ENCODE measurements at places on chromosomes 1 and 21. TPM values are rescaled to one million over a fixed set of nuclear protein-coding genes. Genes with fewer than 3 reads are reported as not detected.
A peak's percentile ranks its signal among the peaks of the same experiment; 100 is the strongest.

DNA sequence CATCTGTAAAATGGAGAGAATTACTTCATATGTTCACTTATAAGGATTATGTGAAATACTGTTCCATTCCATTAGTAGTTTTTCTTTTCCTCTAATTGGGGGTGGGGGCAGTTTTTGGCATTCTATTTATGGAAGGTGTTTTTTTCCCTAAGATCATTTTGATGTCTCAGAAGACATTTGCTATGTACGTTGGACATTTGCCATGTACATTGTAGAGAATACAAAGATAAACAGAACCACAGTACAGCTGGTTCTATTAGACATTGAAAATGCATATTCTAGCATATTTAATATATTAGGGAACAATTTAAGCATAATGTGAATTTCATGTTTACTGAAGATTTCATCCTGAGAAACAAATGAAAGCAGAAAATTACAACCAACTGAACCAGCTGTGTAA lies 98.5 kb downstream of the PTBP2 start:
- peaks cover 2% of the 10 kb centered on the region for H3K36me3 ChIP-seq
- H3K27me3 ChIP-seq = no peaks in the 10 kb centered on the region
- DNase-seq = no peak
- no peak overlapping the region for H3K4me3 ChIP-seq
- H3K27ac ChIP-seq = no peak overlapping the region

- no peak overlapping the region for H3K4me3 ChIP-seq
- no peaks in the 10 kb centered on the region for H3K4me1 ChIP-seq
- no peaks in the 10 kb centered on the region for H3K27me3 ChIP-seq
- no peaks in the 10 kb centered on the region for H3K36me3 ChIP-seq
- no peak for DNase-seq
Measured at GRCh38 chr1:40903106-40903505, 40.9 kb upstream of the CITED4 start.

- no peaks in the 10 kb centered on the region for H3K36me3 ChIP-seq
- no peak for DNase-seq
- H3K27me3 ChIP-seq = no peaks in the 10 kb centered on the region
- no peaks in the 10 kb centered on the region for H3K4me1 ChIP-seq
Measured at GRCh38 chr1:10709165-10709564, 87.3 kb downstream of the CASZ1 start.

- DNase-seq = no peak
- H3K36me3 ChIP-seq = peaks cover 8% of the 10 kb centered on the region
- no peak overlapping the region for H3K27ac ChIP-seq
Measured at GRCh38 chr1:2566101-2567045, 10.2 kb downstream of the TNFRSF14 start.

DNA sequence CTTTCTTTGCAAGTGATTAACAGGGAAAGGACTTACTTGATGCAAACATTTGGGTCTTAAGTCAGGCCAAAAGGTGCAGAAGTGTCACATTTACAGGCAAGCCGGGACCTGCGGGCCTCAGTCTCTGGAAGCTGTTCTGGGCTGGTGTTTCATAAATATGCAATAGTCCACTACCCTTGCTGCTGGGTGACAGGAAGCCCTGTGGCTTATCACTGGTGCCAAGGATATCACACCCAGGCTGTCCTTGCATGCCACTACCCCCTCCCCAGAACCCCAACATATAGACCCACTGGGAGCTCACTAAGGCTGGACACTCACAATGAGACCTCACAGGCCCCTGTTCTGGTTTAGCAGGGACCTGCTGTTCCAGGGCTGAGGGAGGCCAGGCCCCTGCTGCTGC lies 3.4 kb upstream of the LEFTY2 start:
- H3K4me1 ChIP-seq = no peaks in the 10 kb centered on the region
- DNase-seq = no peak
- H3K27ac ChIP-seq = no peak overlapping the region
- no peak overlapping the region for H3K4me3 ChIP-seq
- no peaks in the 10 kb centered on the region for H3K36me3 ChIP-seq
- H3K27me3 ChIP-seq = no peaks in the 10 kb centered on the region

- peaks cover 3% of the 10 kb centered on the region for H3K36me3 ChIP-seq
- DNase-seq = no peak
Measured at GRCh38 chr1:219988387-219988786, 57.9 kb downstream of the EPRS1 start.

DNA sequence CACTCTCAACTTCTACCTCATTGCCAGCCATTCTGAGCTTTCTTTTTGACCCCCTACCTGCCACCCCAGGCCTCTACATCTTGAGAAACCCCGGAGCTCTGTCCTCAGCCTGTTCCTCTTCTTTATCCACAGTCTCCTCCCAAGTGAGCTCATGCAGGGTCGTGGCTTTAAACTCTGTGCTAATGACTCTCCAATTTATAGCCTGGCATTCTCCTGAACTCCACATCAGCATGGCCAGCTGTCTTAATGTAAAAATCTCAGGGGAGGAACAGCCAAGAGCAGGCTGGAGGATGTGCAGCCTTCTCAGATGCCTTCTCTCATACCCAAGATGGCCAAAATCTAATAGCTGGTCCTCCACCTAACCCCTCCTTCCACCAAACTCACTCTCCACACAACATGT lies 84.2 kb downstream of the CCDC185 start:
- no peak overlapping the region for H3K27ac ChIP-seq
- H3K27me3 ChIP-seq = peaks cover 3% of the 10 kb centered on the region
- no peak overlapping the region for H3K4me3 ChIP-seq
- H3K36me3 ChIP-seq = no peaks in the 10 kb centered on the region
- DNase-seq = no peak

DNA sequence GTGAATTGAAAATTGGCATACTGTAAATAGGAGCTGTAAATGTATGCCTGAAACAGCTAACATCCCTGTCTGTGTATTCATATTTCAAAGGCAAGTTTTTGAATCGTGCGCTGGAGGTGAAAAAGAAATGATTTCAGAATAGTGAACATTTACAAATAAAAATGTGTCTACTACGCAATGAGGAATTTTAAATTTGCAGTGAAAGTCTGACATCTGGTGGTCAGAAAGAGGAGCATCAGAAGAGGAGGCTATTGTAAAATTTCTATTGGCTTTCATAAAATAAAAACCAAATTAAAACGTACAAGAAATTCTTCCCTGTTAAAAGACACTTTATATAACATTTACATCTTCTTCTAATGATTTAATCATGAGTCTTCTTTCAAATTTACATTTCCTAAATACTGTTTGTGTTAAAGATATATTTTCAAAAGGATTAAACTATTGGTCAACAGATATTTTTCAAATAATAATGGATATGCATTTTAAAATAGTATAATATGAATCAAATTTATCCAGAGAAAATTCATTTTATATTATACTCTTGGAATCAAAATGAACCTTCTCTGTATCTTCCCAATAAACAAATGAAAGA lies 113.7 kb upstream of the RRP15 start:
- H3K27me3 ChIP-seq = peaks cover 2% of the 10 kb centered on the region
- H3K27ac ChIP-seq = no peak overlapping the region
- DNase-seq = no peak
- H3K36me3 ChIP-seq = no peaks in the 10 kb centered on the region
- H3K4me3 ChIP-seq = no peak overlapping the region

GRCh38 chr1:46173361-46173856 lies 1.5 kb upstream of the TSPAN1 start:
- no peak overlapping the region for H3K4me3 ChIP-seq
- no peak overlapping the region for H3K27ac ChIP-seq
- no peaks in the 10 kb centered on the region for H3K36me3 ChIP-seq
- peaks cover 2% of the 10 kb centered on the region for H3K4me1 ChIP-seq
- DNase-seq = no peak
- H3K27me3 ChIP-seq = no peaks in the 10 kb centered on the region

DNA sequence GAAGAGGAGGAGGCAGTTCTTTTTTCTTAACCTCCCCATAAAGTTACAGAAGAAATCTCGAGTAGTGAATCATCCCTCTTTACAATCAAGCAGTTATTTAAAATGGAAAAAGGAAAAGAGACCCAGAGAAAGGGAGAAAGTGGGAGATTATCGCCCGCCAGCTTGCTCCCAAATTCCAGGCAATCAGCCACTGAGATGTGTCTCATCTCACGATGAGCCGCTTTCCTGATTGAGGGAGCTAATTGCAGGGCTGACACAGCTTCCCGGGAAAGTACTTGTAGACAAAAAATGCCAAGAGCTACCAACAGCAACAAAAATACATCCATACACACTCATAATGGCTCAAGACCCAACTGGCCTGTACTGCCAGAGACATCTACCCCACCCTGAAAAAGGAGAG lies 191.6 kb upstream of the ZC3H12A start:
- H3K27me3 ChIP-seq = no peaks in the 10 kb centered on the region
- H3K36me3 ChIP-seq = no peaks in the 10 kb centered on the region
- DNase-seq = no peak
- no peak overlapping the region for H3K27ac ChIP-seq
- H3K4me1 ChIP-seq = no peaks in the 10 kb centered on the region

DNA sequence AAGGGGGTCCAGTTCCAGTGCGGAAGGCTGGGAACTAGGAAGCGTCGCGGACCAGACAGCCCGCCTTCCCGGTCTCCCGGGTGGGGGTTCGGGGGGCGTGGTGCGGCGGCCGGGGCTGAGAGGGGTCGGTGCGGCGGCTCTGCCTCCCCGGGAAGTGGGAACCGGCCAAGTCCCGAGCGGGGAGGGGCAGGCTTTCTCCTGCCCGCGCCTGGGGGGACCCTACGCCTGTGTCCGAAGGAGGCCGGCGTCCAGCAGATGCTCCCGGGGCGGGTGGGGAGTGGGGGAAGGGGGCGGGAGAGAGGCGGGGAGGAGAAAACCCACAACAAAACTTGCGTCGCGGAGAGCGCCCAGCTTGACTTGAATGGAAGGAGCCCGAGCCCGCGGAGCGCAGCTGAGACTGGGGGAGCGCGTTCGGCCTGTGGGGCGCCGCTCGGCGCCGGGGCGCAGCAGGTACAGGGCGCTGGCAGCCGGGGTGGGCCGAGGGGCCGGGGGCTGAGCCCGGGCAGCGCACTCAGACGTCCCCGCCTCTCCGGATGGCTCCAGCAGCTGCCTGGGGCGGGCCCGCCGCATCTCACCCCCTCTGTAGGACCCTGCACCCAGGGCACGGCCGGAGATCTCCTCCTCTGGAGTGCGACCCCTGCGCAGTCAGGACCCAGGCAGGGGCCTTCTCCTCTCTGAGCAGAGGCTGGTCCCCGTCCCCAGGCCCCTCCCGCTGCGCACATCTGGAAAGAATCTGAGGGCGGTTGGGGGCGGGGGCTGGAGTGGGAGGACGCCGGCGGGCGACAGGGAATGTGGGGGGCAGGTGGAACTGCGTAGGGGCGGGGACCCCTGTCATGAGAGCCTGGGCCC lies at the start of gene PODN:
Gene PODN (plus strand): TSS at position 355 of the 849 bp plus-strand sequence. CDS start 7,643 bp downstream, outside the sequence.
- peak; percentile 34 for DNase-seq
- H3K4me1 ChIP-seq = peaks cover 4% of the 10 kb centered on the region
- peak within 1 kb of the TSS; percentile 47 for H3K4me3 ChIP-seq
- H3K36me3 ChIP-seq = no peaks in the 10 kb centered on the region
- no peak within 1 kb of the TSS for H3K27ac ChIP-seq
- no peaks in the 10 kb centered on the region for H3K27me3 ChIP-seq

- DNase-seq = no peak
- peaks cover 12% of the 10 kb centered on the region for H3K4me1 ChIP-seq
- H3K36me3 ChIP-seq = peaks cover 81% of the 10 kb centered on the region
- no peaks in the 10 kb centered on the region for H3K27me3 ChIP-seq
- H3K27ac ChIP-seq = no peak overlapping the region
Measured at GRCh38 chr1:26775666-26776065, 12.1 kb upstream of the PIGV start.

- H3K4me1 ChIP-seq = peaks cover 2% of the 10 kb centered on the region
- H3K36me3 ChIP-seq = no peaks in the 10 kb centered on the region
- no peaks in the 10 kb centered on the region for H3K27me3 ChIP-seq
- DNase-seq = no peak
Measured at GRCh38 chr1:56584910-56585528, 5.7 kb upstream of the PLPP3 start.

DNA sequence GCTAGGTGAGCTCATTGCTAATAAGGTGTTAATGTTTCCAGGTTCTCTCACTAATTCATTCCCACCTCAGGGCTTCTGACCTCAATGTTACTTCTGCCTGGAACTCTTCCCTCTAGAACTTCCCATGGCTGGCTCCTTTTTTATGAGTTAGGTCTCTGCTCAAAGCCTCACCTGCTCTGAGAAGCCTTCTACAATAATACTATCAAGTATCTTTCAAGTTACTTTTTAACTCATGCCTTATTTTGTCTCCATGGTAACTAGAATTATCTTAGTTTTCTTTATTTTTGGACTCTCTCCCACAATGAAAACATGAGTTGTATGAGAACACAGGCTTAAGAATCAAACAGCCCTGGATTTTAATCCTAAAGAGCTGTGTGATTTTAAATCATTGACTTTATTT lies 3.5 kb upstream of the C1orf52 start:
- H3K27me3 ChIP-seq = no peaks in the 10 kb centered on the region
- no peak for DNase-seq
- peaks cover 18% of the 10 kb centered on the region for H3K4me1 ChIP-seq
- no peak overlapping the region for H3K27ac ChIP-seq

DNA sequence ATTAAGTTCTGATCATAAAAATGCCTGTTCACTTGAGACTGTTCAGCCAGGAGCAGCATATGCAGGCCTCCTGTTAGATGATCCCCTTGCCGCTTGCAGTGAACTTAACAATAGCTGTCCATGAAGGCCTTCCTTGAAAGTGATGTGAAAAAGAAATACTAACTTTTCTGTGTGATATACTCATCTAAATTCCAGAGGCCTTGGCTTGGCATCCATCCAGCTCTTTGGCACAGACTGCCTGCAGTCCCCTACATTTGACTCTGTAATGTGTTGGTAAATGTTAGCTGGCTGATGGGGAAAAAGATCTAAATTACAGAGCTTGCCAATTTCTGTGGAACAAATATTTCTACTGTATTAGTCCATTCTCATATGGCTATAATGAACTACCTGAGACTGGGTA lies 73.7 kb downstream of the KCNK2 start:
- no peaks in the 10 kb centered on the region for H3K4me1 ChIP-seq
- no peaks in the 10 kb centered on the region for H3K27me3 ChIP-seq
- no peaks in the 10 kb centered on the region for H3K36me3 ChIP-seq
- H3K4me3 ChIP-seq = no peak overlapping the region

GRCh38 chr1:204584699-204585372 lies 68.6 kb downstream of the MDM4 start:
- no peak overlapping the region for H3K27ac ChIP-seq
- no peaks in the 10 kb centered on the region for H3K27me3 ChIP-seq
- H3K4me1 ChIP-seq = no peaks in the 10 kb centered on the region
- H3K4me3 ChIP-seq = no peak overlapping the region
- no peak for DNase-seq

DNA sequence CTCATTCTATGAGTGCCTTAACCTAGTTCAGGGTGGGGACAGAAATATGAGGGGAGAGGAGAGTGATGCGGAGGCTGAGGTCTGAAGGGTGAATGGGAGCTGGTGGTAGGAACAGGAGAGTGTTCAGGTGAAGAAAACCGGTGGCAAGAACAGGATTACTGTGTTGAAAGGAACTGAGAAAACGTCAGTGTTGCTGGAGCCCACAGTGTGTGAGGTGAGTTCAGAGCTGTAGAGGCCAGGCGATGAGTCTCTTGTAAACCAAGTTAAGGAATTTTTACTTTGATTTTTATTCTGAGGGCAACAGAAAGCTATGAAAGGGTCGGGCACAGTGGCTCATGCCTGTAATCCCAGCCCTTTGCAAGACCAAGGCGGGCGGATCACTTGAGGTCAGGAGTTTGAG lies 45.3 kb upstream of the PUM1 start:
- no peaks in the 10 kb centered on the region for H3K36me3 ChIP-seq
- peaks cover 6% of the 10 kb centered on the region for H3K4me1 ChIP-seq
- H3K4me3 ChIP-seq = no peak overlapping the region
- no peaks in the 10 kb centered on the region for H3K27me3 ChIP-seq

- no peaks in the 10 kb centered on the region for H3K36me3 ChIP-seq
- H3K27me3 ChIP-seq = peaks cover 7% of the 10 kb centered on the region
- DNase-seq = peak; percentile 34
- H3K27ac ChIP-seq = no peak overlapping the region
- peaks cover 11% of the 10 kb centered on the region for H3K4me1 ChIP-seq
Measured at GRCh38 chr1:184036517-184036949, 995 bp downstream of the COLGALT2 start.

The IFI44L gene
- total RNA-seq = 2.1 TPM

The LAMB3 gene
- total RNA-seq = 9.1 TPM

The LCE2A gene
- not detected for total RNA-seq

The OR2L13 gene
- not detected for total RNA-seq

The KRTAP21-2 gene
- total RNA-seq = not detected

Data from liver (tissue), 10 donors.